Left ventricle myocardium inferior (tissue), 1 donor: ENCODE measurements at places on chromosomes 7 and 10. TPM values are rescaled to one million over a fixed set of nuclear protein-coding genes. Genes with fewer than 3 reads are reported as not detected.

The SRPK2 gene
- 34.3 TPM for total RNA-seq

- peak overlapping the region; percentile 98 for H3K27ac ChIP-seq
- peak overlapping the region; percentile 93 for H3K4me3 ChIP-seq
- no peak for DNase-seq
These were observed 900 bp downstream of the MKLN1 start for GRCh38 chr7:131328377-131329175.

GRCh38 chr10:13831711-13832141 lies 245.0 kb downstream of the PRPF18 start:
- no peak overlapping the region for H3K4me3 ChIP-seq
- peak overlapping the region; percentile 69 for H3K27ac ChIP-seq
- H3K36me3 ChIP-seq = no peaks in the 10 kb centered on the region
- peaks cover 72% of the 10 kb centered on the region for H3K4me1 ChIP-seq

The SPDYE16 gene
- 0.22 TPM for total RNA-seq

DNA sequence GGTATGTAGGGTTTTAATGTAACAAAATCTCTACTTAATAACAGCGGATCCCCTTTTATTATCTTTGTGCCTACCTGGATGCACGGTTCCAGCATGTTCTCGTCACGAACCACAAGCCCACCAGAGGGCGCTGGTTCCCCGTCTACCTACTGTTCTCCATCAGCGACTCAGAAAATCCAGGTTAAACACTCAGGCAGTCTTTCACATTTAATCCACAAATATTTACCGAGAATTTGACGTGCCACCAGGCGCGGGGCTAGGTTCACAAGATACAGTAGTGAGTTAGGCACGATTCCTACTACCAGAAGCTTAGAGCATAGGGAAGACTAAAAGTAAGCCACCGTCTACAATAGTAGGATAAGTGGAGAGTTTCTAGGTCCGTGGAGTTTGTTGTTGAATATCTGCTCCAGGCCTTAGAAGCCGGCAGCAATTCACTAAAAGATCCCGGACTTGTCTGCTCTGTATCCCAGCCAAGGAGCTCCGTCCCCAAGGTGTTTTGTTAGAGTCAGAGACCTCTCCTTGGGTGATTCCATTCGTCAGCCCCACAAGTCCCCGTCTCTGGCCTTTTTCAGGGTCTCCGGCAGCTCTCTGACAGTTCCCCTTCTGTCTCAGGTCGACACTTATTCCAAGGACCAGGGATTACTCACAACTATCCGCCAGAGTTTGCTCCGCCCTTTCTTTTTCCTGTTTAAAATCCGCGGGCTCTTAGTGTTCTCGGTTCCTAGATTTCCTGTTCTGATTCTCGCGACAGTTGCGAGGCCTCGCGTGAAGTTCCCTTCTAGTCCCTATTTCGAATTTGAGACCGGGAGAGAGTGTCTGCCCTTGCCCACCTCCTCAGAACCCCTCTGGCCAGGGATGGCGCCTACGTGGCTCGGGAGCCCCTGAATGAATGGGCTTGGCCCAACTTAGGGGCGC lies 1.5 kb upstream of the KAZALD1 start:
- no peaks in the 10 kb centered on the region for H3K36me3 ChIP-seq
- peaks cover 58% of the 10 kb centered on the region for H3K4me1 ChIP-seq
- DNase-seq = peak; percentile 94
- peak overlapping the region; percentile 88 for H3K4me3 ChIP-seq
- peak overlapping the region; percentile 99 for H3K27ac ChIP-seq
- H3K27me3 ChIP-seq = peaks cover 23% of the 10 kb centered on the region

The CALCR gene
- total RNA-seq = 0.08 TPM

DNA sequence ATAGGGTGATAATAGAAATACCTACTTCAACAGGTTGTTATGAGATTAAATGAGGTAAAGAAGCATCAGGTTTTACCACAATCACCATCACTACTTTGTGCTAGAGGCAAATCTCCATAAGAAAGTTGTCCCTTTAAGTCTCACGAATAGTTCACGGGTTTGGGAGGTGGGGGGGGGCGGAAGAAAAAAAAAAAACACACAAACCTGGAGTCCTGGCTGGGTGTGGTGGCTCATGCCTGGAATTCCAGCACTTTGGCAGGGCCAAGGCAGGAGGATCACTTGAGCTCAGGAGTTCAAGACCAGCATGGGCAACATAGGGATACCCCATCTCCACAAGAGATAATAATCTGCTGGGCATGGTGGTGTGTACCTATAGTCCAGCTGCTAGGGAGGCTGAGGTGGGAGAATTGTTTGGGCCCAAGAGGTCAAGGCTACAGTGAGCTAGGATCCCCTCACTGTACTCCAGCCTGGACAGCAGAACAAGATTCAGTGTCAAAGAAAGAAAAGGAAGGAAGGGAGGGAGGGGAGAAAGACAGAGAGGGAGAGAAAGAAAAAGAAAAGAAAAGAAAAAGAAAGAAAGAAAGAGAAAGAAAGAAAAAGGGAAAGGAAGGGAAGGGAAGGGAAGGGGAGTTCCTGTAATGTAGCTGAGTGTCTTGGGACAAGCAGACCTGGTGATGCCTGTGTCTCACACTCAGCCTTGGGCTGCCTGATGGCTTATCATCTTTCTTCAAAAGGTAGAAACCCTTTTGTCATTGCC lies 231.4 kb downstream of the CREB5 start:
- no peaks in the 10 kb centered on the region for H3K36me3 ChIP-seq
- H3K27ac ChIP-seq = no peak overlapping the region
- H3K27me3 ChIP-seq = no peaks in the 10 kb centered on the region
- no peak overlapping the region for H3K4me3 ChIP-seq

DNA sequence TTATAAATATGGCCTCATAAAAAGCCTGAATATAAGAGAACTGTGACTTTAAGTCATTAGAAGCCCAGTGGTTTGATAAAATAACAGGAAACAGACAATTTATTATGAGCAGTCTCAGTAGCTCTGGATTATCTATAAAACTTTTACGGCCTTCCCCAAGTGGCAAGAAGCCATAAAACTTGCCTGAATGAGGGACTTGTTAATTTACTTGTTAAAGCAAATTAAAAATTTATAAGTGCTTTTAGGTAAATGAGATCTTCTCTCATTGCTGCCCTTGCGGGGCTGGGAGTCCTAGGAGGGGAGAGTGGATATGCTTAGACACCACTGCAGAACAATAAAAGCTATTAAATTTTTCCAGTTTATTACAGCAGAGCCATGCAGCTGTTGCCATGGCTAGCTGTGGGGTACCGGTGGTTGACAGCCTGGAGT lies 499.9 kb downstream of the AUTS2 start:
- no peaks in the 10 kb centered on the region for H3K27me3 ChIP-seq
- H3K4me3 ChIP-seq = no peak overlapping the region
- no peak for DNase-seq
- H3K36me3 ChIP-seq = no peaks in the 10 kb centered on the region
- peak overlapping the region; percentile 5 for H3K27ac ChIP-seq

The MALRD1 gene
- total RNA-seq = 0.47 TPM

DNA sequence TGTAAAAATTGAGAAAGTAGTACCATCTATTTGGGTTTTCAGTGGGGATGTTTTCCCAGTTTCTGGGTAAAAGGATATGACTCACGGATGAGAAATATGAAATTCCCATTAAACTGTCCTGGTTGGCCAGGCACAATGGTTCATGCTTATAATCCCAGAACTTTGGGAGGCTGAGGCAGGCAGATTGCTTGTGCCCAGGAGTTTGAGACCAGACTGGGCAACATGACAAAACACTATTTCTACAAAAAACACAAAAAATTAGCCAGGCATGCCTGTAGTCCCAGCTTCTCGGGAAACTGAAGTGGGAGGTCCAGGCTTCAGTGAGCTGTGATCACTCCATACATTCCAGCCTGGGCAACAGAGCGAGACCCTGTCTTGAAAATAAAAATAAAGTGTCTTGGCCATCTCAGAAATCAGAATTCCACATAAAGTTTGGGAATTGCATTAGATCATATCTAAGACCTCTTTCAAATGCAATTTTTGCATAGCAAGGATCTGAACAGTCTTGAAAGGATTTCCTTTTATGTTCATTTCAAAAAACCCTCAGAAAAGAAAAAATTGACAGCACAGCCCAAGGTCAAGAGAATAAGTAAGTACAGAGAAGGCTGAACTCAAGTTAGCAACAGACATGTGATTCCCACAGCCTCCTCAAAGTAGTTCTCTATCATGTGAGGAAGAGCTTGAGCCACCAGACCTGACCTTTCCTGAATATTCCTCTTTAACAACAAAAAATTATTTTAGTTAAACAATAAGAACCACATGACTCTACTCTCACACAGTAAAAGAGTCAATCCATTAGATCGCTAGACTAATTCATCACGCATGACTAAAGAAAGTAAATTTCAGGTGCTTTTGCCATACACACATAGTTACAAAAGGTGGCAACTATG lies 141.5 kb upstream of the CAV2 start:
- H3K4me1 ChIP-seq = peaks cover 66% of the 10 kb centered on the region
- H3K4me3 ChIP-seq = no peak overlapping the region
- H3K27ac ChIP-seq = peak overlapping the region; percentile 96
- no peaks in the 10 kb centered on the region for H3K27me3 ChIP-seq

DNA sequence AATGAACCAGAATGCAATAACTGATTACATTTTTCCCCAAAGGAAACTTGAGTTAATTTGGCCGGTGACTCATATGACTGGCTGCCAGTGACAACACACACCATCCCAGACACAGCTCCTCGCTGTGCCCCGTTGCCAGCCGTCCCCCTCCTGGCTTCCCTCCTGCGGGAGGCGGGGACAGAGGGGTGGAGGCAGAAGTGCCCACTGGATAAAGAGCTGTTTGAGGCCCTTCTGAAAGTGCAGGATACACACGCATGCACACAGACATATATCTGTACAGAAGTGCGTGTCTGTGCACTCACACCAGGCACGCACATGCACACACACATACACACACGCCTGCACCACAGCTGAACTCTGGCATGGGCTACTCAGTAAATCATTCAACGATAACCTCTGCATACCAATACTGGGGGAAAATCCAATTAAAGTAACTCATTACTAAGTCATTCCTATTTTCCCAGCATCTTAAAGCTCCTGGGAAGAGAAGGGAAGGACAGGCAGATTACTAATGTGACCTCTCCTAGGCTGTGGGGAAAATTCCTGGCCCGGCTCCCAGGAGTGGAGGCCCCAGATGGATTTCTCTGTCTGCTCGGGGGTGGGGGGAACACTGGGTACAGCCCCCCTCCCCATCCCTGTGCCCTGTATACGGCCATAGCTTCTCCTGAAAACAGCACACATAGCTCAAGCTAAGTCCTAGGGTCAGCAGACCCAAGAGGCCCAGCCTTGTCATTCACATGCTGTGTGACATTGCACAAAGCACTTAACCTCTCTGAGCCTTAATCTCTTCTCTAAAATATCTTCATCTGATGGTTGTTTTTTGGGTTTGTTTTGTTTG lies 52.3 kb upstream of the MYL10 start:
- peak; percentile 51 for DNase-seq
- no peaks in the 10 kb centered on the region for H3K27me3 ChIP-seq
- no peak overlapping the region for H3K4me3 ChIP-seq
- peaks cover 16% of the 10 kb centered on the region for H3K4me1 ChIP-seq

The MOSPD3 gene
- total RNA-seq = 10.2 TPM

- no peaks in the 10 kb centered on the region for H3K4me1 ChIP-seq
- DNase-seq = no peak
- no peak overlapping the region for H3K4me3 ChIP-seq
- no peaks in the 10 kb centered on the region for H3K27me3 ChIP-seq
These were observed 92.6 kb downstream of the SH2D4B start for GRCh38 chr10:80630324-80630723.

DNA sequence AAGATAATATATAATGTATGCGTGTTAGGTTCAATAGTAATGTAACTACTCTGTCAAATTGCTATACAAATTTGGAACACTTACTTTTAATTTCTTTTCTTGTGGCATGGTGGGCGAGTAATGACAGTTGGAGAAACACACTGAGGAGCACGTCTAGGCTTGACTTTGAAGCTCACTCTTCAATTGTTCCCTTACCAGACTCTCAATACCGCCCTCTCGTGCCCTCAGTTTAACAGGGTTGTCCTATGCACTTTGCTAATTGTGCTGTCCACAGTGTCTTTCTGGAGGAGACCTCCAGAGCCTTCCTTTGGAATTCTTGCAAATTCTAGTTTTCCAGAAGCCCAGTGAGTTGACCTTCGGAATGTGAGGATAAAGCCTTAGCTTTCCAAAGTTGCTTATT lies 107.2 kb upstream of the RELN start:
- peaks cover 10% of the 10 kb centered on the region for H3K27me3 ChIP-seq
- DNase-seq = no peak
- no peak overlapping the region for H3K4me3 ChIP-seq
- H3K27ac ChIP-seq = no peak overlapping the region
- no peaks in the 10 kb centered on the region for H3K36me3 ChIP-seq

- H3K27ac ChIP-seq = peak overlapping the region; percentile 75
- peaks cover 35% of the 10 kb centered on the region for H3K4me1 ChIP-seq
- H3K27me3 ChIP-seq = no peaks in the 10 kb centered on the region
These were observed 50.2 kb downstream of the CDK1 start for GRCh38 chr10:60828489-60828852.

- peaks cover 15% of the 10 kb centered on the region for H3K36me3 ChIP-seq
- H3K4me3 ChIP-seq = no peak overlapping the region
- peak overlapping the region; percentile 44 for H3K27ac ChIP-seq
- H3K27me3 ChIP-seq = no peaks in the 10 kb centered on the region
These were observed 43.1 kb downstream of the DENND2A start for GRCh38 chr7:140597428-140597949.

The TCERG1L gene
- not detected for total RNA-seq

DNA sequence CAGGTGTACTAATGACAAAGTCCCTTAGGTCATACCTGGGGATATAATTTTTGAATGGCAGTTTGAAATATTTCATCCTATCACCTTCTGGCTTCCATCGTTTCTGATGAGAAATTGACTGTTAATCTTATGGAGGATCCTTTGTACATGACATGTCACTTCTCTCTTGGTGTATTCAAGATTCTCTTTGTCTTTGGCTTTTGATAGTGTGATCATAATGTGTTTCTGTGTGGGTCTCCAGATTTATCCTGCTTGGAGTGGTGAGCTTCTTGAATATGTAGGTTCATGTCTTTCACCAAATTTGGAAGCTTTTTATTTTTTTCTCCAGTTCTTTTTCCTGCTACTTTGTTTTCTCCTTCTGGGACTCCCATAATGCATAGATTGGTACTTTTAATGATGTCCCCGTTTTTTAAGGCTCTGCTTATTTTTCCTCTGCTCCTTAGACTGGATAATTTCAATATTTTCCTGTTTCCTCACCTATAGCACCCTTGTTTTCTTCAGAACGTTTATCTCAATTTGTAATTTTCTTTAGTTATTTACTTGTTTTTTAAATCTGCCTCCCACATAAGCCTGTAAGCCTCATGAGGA lies 4.4 kb downstream of the RBM33 start:
- H3K4me1 ChIP-seq = peaks cover 64% of the 10 kb centered on the region
- H3K36me3 ChIP-seq = peaks cover 25% of the 10 kb centered on the region
